ENCODE measurements at places on chromosomes 5 and 9.

- no peak for DNase-seq
These were observed 62.1 kb downstream of the CETN3 start for GRCh38 chr5:90347462-90347861.

DNA sequence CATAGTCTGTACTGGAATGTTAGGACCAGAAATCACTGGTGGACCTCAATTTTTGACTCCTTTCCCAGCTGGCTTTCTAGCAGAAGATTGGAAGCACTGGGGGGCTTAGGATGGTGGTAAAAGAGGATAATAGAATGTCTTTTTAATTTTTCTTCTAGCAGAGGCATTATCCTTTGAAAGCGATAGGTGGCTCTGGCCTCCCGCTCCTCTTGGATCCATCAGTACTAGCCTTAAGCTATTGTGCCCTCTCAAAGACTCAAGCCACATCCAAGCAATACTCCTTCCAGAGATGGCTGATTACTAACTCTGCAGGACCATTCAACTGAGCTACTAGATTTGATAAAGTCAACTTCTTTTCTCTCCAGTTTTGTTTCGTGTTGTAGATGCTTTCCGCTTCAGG is 610.6 kb downstream of the CDH12 start:
- DNase-seq = no peak

- DNase-seq = no peak
These were observed 47.9 kb upstream of the ST8SIA4 start for GRCh38 chr5:100950985-100951384.

DNA sequence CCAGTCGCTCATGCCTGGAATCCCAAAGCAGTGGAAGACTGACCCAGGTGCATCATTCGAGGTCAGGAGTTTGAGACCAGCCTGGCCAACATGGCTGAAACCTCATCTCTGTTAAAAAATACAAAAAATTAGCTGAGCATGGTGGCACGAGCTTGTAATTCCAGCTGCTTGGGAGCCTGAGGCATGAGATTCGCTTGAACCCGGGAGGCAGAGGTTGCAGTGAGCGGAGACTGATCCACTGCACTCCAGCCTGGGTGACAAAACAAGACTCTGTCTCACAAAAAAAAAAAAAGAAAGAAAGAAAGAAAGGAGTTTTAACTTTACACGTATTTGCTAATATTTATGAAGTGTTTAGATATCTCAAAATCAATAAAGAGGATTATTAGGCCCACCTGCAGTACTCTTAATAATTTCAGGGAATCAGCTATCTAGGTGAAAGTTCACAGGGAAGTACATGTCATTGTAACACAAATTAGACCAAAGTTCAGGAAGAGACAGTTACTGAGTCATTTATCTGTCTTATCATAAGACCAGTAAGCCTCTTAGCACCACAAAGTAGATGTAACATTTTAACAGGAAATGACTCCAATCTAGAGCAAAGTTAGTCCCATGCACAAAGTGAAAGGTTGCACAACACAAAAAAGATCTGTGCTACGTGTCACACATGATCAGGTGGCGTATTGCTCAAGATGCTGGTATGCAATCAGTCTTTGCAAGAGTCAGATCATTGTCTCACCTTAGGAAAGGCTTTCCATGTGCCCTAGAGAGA is 34.1 kb upstream of the PLIN2 start:
- DNase-seq = peak; percentile 100

DNA sequence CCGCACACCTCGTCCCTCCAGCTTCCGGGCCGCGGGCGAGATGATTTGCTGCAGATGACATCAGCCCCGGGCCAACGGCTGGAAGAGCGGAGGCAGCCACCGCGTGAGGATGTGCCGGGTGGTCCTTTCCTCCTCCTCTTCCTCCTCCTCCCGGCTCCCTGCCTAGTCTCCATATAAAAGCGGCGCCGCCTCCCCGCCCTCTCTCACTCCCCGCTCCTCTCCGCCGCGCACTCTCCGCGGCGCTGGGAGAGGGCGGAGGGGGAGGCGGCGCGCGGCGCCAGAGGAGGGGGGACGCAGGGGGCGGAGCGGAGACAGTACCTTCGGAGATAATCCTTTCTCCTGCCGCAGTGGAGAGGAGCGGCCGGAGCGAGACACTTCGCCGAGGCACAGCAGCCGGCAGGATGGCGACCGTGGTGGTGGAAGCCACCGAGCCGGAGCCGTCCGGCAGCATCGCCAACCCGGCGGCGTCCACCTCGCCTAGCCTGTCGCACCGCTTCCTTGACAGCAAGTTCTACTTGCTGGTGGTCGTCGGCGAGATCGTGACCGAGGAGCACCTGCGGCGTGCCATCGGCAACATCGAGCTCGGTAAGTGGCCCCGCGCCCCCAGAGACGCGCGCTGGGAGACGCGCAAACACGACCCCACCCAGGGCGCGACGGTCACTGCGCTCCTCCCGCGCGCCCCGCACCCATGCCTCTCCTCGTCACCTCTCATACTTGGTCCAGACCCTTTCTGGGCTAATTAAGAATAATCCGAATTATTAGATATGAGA is at the start of gene MAP1B:
Gene MAP1B (plus strand): TSS at position 345 of the 770 bp plus-strand sequence. CDS start 57 bp downstream, at position 402.
- no peak for DNase-seq

Measured in bronchial epithelial cell (primary cell).